ENCODE measurements at places on chromosomes 4 and X.

DNA sequence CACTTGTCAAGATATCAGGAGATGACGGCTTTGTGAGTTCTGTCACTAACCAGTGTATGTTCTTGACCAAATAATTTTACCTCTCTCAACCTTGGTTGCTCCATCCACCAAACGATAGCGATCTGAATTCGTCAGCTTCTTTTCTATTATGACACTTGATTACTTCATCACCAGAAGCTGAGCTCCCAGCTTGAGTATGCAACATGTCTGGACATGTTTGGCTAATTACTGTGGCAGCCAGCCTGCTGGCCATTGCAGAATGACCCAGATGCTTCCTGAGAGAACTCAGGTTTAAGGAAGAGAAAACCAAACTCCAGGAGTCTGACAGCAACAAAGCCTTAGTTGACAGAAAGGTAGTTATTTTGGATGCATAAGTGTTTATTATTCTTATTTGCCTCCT is 46.4 kb upstream of the PARM1 start:
- DNase-seq: peak; percentile 10

DNA sequence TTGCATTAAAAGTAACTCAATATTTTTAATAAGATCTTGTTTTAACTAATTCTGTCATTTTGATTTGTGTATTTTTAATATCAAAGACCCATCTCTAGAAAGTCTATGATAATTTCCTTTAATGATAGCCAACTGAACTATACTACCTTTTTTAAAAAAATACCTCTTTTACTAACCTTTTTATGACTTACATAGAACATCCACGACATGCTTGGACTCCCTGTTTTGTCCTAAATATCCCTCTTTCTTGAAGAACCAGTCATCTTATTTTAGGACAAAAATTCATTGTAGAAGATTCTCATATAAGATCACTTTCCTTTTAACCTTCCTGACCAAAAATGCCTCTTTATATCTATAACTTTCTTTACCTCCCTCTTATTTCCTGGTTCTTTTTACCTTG is 76.8 kb upstream of the GC start:
- DNase-seq: no peak

- no peak for DNase-seq
Measured at GRCh38 chr4:84578540-84579402, 4.2 kb upstream of the CDS1 start.

- no peak for DNase-seq
Measured at GRCh38 chrX:105758754-105759153, 63.6 kb upstream of the NRK start.

DNA sequence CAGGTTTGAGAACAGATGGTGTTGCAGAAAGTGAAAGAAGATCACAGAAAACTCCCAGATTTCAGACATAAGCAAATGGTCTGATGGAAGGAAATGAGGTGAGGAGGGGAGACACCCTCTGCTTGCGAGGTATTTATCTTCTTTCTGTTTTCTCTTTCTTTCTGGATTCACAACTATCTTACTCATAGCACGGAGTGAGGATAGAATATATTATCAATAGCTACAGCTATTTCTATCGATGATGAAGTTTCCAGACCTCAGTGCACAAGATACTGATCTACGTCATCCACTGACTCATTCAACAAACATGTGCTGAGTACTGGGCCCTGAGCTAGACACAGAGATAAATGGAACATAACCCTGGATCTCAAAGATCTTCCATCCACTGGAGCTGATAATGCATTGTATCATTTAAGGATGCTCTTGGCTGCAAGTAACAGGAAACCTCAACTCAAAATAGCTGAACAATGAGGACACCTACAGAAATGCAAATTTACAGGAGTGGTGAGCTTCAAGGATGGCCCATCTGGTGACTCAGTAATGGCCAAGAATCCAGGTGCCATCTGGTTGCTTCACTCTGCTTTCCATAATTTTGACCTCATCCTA is 21.2 kb downstream of the SLC2A9 start:
- no peak for DNase-seq
